ENCODE measurements at places on chromosomes 11 and 22.

GRCh38 chr11:129279326-129280026, 87.4 kb upstream of the ARHGAP32 start:
- peak; percentile 60 for DNase-seq

- DNase-seq = no peak
Observed at GRCh38 chr11:119305556-119306372, 11.2 kb downstream of the MCAM start.

- DNase-seq = no peak
Observed at GRCh38 chr11:8283465-8284230, 20.0 kb upstream of the LMO1 start.

GRCh38 chr11:72102162-72102561, 935 bp downstream of the LAMTOR1 start:
- DNase-seq = no peak

DNA sequence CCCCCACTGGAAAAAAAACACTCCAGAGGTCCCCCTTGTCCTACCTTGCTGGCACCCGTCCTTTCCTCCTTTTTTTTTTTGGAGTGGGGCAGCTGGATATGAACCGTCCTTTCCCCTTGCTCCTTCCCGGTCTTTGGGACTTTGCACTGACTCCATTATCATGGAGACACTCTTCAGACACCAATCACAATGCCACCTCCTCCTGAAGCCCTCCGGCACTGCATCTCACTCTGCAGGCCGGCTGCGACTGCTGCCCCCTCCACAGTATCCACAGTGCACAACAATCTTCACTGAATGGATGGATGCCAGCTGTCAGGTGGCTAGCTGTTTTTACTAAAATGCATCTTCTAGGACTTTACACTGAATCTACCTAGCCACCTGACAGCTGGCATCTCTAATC, 12.7 kb upstream of the RGL4 start:
- no peak for DNase-seq

GRCh38 chr11:130456286-130456685, 7.8 kb downstream of the ADAMTS15 start:
- no peak for DNase-seq

- no peak for DNase-seq
Observed at GRCh38 chr11:106072804-106073203, 4.3 kb downstream of the KBTBD3 start.

DNA sequence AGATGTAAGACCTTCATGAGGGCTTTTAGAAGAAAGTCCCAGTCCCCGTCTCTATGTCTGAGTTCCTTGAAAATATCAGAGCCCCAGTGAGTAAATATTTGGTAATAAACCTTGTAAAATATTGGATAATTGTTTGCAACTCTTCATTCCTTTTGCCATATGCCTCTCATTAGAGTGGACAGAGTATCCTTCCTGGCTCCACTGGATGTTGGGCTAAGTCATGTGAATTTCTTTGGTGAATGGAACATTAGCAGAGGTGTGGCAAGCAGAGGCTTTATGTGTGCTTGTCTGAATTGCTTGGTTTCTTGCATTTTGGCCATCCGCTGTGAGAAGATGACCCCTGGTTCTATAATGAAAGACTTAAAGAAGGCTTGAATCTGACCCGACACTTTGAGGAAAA, 490.3 kb downstream of the METTL15 start:
- DNase-seq = no peak

DNA sequence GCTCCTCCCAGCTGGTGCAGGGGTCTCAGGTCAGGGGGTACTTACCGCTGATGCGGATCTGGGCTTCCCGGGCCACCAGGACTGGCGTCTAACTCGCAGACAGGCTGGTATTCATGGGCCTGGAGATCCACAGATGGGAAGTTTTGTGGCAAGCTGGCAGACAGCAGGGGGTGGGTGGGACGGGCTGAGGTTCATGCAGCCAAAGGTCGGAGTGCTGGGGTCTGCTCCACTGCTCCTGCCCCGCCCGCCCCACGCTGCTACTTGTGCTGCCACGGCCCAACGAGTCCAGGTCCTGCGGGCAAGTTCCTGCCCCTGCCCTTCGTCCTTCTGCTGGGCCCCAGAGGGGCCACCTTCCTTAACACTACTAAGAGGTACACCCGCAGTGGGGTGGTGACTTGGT, 3.1 kb downstream of the ACY3 start:
- no peak for DNase-seq

DNA sequence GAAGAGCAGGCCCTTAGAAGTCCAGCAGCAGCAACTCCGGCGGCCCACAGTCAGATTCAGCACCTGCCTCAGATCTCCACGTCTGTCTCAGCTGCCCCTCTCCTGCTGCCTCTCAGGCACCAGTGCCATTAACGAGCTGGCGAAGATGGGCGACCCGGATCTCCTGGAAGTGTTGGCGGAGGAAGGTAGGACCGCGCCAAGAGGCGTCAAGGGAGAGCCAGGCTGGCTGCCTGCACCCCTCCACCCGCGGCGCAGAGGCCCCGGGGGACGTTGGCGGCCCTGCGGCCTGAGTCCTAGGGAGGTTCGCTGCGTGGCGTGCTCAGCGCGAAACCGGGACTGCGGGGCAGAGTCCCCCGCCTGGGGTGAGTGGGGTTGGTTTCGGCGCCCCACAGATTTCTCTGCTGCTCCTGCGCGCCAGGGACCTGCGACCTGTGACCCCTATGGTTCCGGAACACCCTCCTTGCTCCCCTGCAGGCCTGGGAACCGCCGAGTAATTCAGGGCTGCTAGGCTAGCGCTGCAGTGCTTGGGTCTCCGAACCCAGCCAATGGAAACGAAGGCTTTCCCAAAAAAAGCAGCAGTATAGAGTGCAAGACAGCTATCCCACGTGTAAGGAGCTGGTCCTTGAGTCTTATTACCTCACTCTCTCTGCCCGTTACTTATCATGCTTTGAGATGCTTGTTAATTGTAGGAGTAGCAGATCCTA, 615 bp downstream of the ANO5 start:
- no peak for DNase-seq

DNA sequence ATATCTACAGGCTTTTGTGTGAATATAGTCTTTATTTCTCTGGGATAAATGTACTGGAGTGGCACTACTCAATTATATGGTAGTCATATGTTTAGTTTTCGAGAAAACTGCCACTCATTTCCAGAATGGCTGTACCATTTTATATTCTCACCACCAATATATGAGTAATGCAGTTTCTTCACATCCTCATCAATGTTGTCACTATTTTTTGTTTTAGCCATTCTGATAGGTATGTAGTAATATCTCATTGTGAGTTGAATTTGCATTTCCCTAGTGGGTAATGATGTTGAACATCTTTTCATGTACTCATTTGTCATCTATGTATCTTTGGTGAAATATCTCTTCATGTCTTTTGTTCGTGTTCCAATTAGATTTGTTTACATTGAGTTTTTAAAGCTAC, 18.0 kb downstream of the ACRV1 start:
- no peak for DNase-seq

DNA sequence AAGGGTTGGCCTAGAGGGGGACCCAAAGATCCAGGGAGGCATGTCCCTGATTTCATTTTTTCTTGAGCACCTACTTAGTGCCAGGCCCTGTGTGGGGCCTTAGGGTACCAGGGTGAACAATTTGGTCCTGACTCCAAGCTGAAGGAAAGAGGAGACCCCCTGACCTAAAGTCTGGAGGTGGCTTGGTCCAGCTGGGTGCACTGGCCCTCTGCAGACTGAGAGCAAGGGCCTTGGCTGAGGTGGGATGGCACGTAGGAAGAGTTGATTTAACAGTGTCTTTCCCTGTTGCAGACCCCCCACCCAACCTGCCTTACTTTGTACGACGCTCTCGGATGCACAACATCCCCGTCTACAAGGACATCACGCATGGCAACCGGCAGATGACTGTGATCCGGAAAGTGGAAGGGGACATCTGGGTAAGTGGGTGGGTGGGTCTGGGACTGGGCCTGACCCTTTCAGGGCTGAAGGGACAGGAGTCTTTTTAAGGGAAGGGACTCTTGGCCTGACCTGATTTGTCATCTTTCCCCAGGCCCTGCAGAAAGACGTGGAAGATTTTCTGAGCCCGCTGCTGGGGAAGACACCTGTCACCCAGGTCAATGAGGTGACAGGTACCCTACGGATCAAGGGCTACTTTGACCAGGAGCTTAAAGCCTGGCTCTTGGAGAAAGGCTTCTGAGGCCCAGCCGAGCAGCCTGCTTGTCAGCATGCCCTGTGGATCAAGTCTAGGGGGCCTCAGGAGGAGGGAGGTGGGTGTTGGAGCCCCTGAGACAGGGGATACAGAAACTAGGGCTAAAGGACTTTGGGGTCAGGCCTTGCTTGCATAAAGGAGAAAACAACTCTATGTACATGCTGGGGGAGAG, 3.3 kb downstream of the MRPL49 start:
- no peak for DNase-seq

DNA sequence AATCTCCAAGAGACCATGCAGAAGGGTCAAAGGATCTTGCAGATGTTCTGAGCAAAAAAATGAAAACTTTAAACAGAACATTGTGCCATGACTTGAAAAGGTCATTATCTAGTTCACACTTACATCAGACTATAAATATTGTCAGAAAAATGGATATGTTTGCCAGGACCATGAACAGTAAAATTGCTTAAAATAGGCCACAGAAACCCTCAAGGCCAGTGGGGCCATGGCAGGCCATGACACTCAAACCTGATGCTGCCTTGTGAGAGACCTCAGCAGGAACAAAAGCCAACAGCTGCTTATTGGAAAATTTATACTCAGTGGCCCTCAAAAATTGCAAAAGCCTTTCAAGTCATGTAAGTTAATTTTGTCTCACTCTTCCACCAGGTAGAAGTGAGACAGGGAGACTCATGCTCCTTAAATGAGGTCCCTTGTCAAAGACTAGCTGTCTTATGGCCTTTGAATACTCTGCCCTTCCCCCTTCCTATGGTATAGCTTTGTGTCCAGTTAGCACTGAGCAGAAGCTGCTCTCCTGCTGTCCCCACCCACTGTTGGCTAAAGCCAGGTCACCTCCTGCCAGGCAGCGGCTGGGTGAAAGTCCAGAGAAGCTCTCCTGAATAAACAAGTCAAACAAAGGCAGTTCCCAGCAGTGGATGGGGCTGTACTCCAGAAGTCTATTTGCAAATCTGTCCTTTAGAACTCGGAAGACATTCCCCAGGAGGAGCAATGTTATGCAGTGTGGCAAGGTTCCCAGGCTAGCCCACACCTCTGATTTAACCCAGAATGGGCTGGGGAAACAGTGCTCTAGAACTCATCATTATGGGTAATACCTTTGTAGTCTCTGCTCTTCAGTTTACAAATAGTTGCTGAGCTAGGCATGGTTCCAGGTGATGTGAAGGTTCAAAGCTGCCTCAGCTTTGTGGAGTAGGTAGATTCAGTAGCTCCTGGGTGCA, 21.4 kb downstream of the ADM start:
- no peak for DNase-seq

DNA sequence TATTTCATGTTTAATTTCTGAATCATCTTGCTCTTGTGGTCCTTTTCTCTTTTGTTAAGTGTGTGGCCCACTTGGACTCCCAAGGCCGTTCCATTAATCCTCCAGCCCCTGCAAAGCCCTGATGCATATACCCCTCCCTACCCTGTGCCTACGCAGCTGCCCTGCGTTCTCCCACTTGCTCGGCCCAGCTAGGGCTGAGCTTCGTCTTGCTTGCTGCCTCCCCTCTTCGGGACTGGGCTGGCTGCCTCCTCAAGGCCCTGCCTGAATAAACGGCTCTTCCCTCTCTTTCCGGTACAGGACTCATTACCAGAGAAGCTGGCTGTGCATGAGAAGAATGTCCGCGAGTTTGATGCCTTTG, 28.5 kb downstream of the ARHGAP1 start:
- no peak for DNase-seq

DNA sequence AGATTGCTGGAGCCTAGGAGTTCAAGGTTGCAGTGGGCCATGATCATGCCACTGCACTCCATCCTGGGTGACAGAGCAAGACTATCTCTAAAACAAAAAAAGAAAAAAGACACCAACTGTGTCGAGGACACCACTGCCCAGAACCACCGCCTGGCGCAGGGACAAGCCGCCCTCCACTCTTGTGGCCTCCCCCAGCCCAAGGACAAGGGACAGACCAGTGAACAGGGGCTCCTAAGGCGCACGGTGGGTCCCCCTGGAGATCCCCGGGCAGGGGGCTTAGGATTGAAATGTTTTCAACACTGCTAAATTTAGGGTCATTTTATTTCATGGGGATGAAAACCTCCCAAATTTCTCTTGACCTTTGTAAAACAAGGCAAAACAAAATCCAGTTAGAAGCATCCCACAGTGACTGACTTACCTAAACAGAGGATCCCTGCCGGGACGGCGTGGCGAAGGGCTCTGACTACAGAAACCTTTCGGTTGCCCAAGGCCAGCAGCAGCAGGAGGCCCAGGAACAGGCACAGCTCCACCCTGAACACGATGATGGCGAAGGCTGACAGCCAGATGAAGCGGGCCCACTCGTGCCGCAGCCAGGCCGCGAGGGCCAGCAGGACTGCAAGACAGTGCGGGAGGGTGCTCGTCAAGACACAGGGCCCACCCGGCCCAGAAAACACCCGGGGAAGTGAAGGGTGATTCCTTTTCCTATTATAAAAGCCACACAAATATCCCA, 8.6 kb downstream of the ALG12 start:
- no peak for DNase-seq

- DNase-seq = no peak
Observed at GRCh38 chr11:10268746-10269488, 25.1 kb downstream of the SBF2 start.

DNA sequence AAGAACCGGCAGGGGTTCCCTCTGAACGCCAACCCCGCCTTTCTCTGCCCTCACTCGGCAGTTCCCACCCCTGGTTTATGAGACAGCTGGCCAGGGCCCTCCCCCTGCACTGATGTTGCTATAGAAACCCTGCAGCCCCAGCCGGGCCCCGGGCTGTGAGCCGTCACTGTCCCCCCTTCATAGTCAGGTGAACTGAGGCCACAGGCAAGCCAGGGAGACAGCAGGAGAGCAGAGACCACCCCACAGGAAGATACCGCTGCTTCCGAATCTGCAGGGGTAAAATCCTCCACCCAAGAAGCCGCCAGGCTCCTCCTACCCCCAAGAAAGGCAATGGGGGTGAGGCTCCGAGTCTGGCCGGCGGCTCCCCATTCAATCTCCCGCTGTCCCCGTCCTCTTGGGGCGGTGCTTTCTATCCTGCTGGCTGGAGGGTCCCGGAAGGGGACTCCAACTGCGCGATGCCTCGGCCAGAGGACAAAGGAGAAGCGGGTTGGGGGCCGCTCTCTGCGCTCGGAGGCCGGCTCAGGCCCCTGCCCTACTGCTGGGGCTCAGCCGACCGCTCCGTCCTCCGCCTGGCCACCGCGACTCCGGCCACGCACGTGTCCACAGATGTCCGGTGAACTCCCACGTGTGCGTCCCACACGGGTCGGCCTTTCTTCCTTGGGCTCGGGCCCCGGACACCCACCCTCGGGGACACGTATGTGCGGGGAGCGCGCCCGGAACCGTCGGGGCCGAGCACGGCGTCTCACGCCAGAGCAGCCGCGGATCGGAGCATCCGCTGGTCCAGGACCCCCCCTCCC, 587 bp downstream of the SLC25A22 start:
- DNase-seq = peak; percentile 64
